ENCODE measurements at places on chromosomes 3 and 15.

DNA sequence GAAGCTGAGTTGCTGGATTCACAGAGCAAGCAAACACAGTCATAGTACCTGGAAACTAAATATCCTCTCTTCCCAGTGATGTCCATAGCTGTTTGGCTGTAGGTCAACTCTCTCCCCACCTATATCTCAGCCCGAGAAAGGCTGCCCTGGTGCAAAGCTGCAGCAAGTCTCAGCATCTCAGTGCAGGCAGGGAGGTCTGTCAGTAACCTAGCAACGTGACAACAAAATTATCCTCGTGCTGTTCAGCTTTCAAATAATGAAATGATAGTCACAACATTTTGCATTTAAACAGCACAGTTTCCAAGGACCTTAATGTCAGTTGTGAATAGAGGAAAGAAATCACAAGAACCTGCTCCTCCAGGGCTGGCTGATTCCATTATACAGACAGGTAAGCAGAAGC is 83.6 kb downstream of the CHST2 start:
- DNase-seq = no peak

- DNase-seq = no peak
These were observed 230.8 kb upstream of the TBC1D5 start for GRCh38 chr3:17972959-17973906.

DNA sequence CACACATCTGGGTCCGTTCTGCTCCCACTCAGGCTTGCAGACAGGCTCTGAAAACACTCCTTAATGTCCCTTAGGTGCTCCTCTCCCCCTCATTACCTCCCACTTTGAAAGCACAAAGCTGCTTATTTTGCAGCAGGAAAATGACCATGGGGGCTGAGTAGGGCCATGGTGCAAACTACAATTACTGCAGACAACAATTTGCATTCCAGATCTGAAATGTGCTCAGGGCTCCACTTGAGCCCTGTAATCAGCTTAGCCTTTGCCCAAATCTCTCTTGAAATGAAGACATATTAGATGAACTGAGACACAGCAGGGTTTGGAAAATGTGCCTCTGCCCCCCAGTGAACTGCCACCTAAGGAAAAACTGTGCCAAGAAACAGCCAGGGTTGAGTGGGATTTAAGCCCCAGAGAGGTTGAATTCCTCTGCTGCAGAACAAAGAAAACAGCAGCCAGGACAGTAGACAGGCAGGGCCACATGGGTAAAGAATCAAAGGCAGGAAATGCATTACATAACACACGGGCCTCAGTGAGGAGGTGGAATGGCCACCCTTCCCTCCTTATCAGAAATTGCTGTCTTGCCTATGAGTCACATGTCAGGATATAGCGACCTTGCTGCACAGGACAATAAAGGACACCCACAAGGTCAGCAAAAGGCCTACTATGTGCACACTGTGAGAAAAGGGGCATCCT is 126.8 kb upstream of the ARHGEF3 start:
- DNase-seq = peak; percentile 20

DNA sequence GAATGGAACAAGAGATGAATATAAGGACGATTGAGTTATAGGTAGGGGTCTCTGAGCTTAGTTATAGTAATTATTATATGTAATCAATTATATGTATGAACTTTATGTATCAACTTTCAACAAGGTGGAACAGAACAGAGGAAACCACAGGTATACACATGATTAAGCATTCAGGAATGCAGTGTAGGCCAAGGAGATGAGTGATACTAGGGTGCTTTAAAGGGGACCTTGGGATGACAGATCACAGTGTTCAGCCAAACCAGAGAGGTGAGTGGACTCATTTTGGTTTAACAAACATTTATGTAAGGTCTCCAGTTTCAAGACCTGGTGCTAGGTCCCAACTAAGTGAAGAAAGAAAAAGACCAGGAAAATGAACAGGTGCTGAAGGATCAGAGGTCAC is 895.5 kb downstream of the ROBO2 start:
- DNase-seq = no peak

DNA sequence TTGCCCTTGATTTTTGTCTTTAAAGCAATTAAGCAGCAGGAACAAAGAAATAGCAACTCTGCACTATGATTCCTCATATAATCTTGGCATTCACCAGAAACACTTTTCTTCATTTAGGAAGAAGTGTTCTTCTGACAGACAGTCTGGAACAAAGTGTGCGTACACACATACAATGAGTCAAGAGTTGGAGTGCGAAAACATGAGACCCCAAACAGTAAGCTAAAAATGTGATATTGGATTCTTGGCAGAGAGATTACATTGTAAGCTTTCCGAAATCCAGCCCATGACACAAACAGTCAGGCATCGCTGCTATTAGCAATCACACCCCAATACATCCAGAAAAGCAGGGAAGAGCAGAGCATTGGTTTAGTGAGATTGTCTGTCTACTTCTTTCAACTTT is 306.7 kb upstream of the TBC1D5 start:
- no peak for DNase-seq

- DNase-seq = no peak
These were observed 44.1 kb downstream of the SENP2 start for GRCh38 chr3:185630182-185630622.

- peak; percentile 90 for DNase-seq
These were observed at the start of gene HSPBAP1 for GRCh38 chr3:122793568-122794416. Gene HSPBAP1 (minus strand): TSS chr3:122793831. CDS start chr3:122793680, 151 bp downstream.

DNA sequence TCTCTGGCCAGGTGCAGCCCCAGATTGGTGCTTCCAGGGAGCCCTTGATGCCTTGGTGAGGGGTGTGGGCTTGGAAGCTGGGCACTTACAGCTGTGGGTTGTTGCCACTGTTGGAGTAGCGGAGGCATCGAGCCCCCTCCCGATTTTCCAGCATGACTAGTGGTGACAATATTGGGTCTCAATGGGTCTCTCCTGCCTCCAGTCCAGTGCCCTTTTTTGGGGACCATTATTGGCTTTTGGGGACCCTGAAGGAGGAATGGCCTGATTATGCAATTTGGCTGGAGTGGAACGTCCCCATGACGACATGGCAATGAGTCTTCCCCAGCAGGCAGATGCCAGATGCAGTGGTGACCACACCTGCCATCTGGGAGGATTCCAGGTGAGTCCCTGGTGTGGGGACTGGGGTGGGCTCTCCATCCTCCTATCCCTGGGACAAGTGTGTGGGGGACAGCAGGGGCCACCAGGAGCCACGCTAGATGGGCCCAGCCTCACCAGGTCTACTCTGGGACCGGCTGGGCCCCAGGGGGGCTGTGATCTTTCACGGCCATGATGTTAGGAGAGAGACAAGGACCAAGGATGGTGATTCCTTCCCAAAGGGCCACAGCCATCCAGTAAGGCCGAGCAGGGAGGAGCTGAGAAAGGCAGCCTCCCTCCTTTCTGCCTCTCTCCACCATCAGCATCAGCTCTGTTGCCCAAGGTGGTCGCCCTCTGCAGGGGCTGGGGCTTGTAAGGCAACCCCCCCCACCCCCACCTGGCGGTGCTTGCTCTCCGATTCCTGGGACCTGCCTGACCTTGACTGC is 196.8 kb downstream of the GOLGA6L6 start:
- no peak for DNase-seq

- no peak for DNase-seq
These were observed 12.4 kb downstream of the NKTR start for GRCh38 chr3:42612928-42613327.

DNA sequence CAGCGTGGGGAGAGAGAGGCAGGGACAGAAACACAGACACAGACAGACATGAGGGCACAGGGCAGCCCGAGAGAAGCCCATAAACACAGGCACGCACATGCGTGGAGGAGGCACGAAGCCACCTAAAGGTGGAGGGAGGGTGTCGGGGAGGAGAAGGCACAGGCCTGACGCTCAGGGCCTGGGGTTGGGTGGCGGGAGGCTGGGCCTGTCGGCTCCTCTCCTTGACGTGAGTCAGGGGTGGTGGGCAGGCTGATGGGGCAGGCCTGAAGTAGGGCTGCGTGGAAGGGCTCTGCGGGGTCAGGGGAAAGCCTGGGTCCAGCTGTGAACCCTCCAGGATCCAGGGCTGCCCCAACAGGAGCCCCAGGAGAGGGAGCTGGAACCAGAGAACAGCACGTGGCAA is 74.2 kb downstream of the EPHB3 start:
- no peak for DNase-seq

- peak; percentile 39 for DNase-seq
These were observed 17.6 kb upstream of the ALDH1L1 start for GRCh38 chr3:126197854-126198584.

DNA sequence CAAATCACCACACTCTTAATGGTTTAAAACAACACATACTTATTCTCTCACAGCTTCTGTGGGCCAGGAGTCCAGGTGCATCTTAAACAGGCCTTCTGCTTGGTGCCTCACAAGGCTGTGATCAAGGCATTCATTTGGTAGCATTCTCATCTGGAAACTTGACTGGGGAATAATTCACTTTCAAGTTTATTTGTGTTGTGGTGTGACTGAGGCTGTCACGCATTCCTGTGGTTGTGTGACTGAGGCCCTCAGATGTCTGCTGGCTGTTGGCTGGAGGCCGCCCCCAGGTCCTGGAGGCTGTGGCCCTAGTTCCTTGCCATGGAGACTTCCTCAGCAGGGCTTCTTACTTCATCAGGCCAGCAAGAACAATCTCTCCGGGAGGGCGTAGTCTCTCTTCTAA is 16.9 kb upstream of the FAM3D start:
- no peak for DNase-seq

DNA sequence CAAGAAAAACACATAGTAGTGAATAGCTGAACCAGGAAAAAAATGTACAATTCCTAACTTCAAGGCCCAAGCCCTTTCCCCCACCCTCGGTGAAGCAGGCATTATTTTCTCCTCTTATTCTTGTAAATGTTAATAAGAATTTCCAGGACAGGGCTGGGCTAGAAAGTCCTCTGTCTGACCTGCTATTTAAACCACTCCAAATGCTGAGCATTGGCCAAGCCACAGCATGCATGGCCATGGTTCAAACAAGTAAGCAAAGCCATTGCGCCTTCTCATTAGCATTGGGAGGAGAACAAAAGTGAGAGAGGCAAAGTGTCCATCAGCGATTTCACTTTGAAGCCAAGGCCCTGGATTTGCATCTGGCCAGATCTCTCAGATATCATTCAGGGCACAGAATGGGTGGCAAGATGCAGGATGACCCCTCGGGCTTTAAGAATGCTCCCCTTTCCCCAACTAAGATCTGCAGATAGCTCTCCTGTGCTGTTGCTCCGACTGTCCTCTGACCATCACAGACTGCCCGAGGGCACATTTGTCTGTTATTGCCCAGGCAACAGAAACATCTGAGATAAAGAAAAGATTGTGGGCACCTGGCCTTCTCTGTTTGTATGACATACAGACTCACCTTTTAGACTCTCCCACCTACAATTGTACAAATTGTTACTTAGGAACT is 46.3 kb downstream of the CEMIP start:
- no peak for DNase-seq

DNA sequence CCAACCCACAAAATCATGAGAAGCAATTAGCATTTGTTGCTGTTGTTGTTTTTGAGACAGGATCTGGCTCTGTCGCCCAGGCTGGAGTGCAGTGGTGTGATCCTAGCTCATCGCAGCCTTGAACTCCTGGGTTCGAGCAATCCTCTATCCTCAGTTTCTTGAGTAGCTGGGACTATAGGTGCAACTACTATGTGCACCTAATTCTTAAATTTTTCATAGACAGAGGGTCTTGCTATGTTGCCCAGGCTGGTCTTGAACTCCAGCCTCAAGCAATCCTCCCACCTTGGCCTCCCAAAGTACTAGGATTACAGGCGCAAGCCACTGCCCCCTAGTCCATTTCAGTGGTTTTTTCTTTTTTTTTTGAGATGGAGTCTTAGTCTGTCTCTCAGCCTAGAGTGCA is 18.3 kb downstream of the PARP16 start:
- DNase-seq = no peak

- DNase-seq = no peak
These were observed 181.1 kb downstream of the SOX2 start for GRCh38 chr3:181892848-181893247.

DNA sequence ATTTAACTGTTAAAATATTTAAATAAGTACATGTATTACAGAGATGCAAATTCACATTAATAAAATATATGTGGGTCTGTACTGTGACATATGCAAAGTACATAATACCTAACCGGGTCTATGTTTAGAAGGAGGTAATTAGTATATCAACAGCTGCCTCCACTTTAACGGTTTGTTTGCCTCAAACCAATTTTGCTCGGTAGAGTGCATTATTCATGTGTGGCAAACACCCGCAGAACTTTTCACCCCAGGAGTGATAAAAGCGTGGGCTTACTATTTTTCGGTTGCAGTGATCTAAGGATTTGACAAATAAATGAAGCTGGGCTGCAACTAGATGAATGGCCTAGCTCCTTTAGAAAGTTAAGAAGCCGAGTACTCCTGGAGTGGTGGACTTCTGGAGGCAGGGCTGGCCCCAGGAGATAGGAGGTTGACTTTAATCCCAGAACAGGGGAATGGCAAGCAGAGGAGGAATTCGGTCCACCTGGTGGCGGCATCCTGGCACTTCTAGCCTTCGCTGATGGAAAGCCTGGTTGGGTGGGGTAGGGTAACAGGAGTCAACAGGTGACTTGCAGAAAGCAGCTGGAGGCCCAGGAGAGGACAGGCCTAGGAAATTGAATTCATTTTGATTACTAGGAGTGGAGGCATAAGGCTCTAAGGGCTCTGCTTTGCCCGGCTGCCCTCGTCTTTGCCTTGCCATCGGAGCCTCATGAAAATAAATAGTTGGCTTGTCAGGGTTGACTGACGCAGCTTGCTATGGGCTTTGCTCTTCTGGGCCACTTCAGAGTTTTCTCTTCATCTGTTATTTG is 2.4 kb downstream of the SLCO3A1 start:
- no peak for DNase-seq

- peak; percentile 32 for DNase-seq
These were observed 58.0 kb downstream of the CGGBP1 start for GRCh38 chr3:88000853-88001252.

GRCh38 chr3:32340039-32340438 is 51.6 kb upstream of the CMTM7 start:
- DNase-seq = peak; percentile 65

DNA sequence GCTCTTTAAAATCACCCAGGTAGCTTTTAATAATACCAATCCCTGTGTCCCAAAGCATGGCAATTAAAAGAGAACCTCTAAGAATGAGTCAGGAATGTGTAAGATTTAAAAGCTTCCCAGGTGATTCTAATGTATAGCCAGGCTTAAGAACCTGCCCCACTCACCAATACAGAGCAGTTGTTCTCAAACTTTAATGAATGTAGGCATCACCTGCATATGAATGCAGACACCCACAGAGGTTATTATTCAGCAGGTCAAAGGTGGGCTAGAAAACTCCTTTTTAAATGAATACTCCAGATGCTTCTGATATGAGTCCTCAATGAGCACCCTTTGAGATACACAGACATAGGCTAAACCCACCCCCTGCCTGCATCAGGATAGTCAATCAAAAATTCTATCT is 298.1 kb upstream of the KCNMB2 start:
- DNase-seq = no peak

- DNase-seq = no peak
These were observed 35.1 kb upstream of the PPARG start for GRCh38 chr3:12253516-12254343.
